ENCODE measurements at places on chromosomes 5 and 9.
A peak's percentile ranks its signal among the peaks of the same experiment; 100 is the strongest.

DNA sequence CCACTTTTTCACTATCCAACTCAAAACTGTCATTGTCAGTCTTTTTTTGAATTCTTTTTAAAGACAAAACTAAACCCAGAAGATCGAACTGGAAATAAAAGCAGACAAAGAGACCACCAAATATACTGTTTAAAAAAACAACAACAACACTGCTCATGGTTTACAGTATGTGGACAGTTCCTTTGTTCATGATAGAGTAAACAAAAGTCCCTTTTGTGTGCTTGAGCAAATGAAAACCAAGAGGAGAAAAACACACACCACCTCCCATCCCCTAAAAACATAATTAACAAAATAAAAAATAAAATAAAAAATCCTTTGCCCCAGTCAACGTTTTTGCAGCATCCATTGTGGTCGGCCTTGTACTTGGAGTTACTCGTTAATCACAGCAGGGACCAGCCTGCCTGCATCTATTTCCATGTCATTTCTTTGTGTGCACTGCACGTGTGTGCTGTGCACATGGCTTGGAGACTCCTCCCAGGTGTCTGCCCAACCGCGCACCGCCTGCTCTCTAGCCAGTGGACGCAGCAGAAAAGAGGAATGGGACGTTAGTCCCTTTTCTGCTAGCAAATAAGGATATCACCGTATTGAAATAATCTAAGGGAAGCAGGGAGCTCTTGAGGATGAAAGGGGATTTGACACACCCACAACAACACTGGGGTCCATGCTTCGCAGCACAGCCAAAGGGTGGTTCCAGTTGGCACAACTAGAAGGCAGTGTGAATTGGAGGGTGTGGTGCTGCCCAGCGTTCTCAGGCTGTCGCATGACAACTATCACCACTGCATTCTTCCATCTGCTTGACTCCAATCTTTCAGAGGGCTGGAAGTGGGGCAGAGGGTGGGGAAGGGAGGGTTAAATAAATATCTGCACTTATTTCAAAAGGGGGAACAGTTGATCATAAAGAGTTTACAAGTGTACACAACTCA lies 130.0 kb downstream of the SEMA6A start:
- no peak for DNase-seq

- DNase-seq, result no peak
Measured at GRCh38 chr5:59732301-59732700, 161.2 kb downstream of the PDE4D start.

DNA sequence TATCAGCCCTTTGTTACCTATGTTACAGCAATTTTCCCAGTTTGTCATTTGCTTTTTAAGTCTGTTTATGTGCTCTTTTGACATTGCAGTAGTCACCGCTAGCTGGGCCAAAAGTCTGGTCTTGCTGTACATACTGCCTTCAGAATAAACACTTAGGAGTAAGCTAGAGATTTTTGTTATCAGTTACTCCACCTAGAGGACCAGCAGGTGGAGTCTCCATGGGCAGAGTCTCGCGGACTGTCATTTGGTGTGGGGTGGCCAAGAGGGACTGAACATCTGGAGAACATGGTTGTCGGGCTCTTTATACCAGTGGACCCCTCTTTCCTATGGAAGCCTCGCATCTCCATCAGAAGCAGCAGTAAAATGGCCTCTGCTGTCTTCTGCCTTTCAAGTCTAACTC lies 10.8 kb upstream of the MGAT1 start:
- no peak for DNase-seq

- DNase-seq, result peak; percentile 17
Measured at GRCh38 chr5:22577711-22578110, 275.4 kb downstream of the CDH12 start.

Data from fibroblast of gingiva (primary cell).